ENCODE measurements at places on chromosomes 2 and 18.

DNA sequence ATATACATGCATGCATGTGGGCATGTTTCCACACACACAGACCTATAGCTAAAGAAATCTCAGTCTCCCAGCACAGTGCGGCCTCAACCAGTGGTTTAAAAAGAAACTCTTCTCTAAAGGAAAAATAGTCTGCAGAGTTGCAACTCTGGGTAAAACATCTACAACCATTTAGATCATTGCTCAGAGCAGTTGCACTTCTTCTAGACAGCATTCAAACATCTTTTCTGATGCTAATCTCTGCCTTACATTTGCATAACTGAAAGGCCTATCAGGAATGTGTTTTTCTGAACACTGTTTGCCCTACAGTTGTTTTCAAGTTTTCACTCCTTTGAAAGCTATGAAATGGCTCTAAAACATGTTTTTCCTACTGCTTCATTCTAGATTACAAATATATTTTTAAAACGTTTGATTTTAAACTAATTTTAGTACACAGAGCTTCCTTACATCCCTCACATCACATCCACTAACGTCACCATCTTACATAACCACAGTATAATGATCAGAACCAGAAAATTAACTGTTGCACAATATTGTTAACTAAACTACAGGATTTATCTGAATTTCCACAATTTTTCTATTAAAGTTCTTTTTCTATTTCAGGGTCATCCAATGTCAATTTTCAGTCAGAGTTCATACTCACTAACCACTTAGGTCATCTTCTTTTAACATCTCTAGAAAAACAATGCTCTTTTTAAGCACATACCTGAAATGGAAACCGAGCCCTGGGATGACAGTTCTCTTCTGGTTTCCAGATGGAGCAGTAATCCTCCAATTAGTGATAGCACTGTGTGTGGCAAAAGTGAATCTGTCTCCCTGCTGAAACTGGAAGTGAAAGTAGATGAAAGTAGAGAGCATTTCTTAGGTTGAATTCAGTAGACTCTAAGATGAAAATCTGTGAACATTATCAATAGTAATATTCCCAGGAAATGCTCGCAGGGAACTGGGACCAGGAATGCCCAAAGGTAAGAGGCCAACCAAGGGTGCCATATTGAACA, 501.6 kb upstream of the GCFC2 start:
- no peak for DNase-seq

DNA sequence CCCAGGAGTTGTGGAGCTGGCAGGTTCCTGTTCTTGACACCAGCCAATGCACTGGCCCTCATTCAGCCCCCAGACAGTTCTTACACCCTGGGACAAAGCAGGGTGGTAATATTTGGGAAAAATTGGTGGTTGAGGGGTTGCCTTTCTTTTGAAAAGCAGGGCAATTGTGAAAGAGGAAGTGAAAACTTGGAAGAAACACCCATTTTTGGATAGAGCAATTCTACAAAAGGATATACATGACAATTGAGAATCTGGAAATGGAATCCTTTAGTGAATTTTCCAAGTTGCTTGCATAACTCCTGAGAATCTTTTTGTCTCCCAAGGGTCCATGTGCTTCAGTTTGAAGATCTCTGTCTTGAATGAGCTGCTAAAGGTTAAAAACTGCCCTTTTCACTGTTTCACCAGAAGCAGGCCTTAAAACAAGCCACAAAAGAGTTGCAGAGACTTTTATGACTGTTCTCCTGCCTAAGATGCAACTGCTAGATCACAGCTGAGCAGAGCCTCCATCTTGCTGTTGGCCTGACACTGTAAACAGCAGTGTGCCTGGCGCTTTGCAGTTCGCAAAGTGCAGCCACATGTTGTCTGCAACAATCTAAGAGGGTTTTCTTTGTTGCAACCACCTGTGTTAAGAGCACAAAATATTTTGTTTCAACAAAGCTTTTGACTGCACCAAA, 11.8 kb downstream of the COL4A4 start:
- DNase-seq, result no peak

GRCh38 chr18:48828194-48828545, 122.6 kb downstream of the SMAD7 start:
- DNase-seq, result no peak

GRCh38 chr2:47076586-47077441, 78.3 kb downstream of the STPG4 start:
- DNase-seq, result no peak

DNA sequence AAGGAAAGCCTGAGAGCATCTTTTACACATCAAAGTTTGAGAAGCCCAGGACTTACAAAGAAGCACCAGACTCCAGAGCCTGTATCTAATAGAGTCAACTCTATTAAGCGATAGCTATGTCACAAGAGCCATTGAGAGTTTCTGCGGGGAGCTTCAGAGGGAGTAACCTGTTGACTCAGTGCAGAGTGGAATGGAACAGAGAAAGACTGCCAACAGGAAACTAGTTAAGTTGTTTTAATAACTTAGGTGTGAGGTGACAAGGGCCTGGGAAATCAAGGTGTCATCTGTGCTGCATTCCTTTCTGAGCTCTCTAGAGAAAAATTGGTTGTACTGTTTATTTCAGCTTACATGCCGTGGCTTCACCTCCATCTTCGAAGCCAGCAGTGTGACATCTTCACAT, 513.8 kb upstream of the POU3F3 start:
- no peak for DNase-seq

Measured in head of caudate nucleus (tissue), 42 donors.